ENCODE measurements at places on chromosomes 11 and 22. TPM values are rescaled to one million over a fixed set of nuclear protein-coding genes. Genes with fewer than 3 reads are reported as not detected.

Gene TENM4
- total RNA-seq = 23.5 TPM

Gene FZD4
- total RNA-seq = 1.9 TPM

GRCh38 chr22:39908737-39909136, 7.9 kb downstream of the GRAP2 start:
- DNase-seq = peak; percentile 30

GRCh38 chr11:29260939-29261705, 755.7 kb downstream of the KCNA4 start:
- DNase-seq = peak; percentile 69

DNA sequence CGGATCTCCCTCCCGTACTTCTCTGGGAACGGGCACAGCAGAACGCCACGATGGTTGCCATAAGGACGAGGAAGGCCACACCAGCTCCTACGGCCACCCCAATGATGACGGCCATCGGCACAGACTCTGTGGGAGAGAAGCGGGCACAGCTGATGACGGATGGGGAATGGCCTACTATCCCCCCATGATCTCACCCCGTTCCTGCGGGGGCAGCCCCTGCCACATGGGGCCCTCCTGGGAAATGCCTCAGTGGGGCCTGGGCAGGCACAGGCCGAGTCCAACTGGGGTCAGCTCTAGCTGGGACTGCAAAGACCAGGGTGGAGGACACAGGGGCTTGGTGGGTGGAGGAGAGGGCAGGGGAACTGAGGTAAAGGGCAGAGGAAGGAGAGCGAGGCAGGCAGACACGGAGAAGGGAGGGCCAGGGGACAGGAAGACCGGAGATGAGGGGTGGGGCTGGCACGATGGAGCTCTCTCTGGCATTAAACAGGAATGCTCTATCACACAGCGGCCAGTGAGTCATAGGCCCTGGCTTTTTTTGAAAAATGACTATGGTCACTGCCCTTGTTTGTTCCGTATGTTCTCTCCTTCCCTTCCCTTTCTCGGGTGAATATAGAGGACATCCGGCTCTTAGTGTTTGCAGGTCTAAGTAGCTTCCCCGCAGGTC, 76.0 kb downstream of the ST3GAL4 start:
- peak; percentile 89 for DNase-seq

- peak; percentile 49 for DNase-seq
Measured at GRCh38 chr11:78080818-78081495, 1.3 kb upstream of the NDUFC2 start.

Gene CRYBA4
- not detected for total RNA-seq

DNA sequence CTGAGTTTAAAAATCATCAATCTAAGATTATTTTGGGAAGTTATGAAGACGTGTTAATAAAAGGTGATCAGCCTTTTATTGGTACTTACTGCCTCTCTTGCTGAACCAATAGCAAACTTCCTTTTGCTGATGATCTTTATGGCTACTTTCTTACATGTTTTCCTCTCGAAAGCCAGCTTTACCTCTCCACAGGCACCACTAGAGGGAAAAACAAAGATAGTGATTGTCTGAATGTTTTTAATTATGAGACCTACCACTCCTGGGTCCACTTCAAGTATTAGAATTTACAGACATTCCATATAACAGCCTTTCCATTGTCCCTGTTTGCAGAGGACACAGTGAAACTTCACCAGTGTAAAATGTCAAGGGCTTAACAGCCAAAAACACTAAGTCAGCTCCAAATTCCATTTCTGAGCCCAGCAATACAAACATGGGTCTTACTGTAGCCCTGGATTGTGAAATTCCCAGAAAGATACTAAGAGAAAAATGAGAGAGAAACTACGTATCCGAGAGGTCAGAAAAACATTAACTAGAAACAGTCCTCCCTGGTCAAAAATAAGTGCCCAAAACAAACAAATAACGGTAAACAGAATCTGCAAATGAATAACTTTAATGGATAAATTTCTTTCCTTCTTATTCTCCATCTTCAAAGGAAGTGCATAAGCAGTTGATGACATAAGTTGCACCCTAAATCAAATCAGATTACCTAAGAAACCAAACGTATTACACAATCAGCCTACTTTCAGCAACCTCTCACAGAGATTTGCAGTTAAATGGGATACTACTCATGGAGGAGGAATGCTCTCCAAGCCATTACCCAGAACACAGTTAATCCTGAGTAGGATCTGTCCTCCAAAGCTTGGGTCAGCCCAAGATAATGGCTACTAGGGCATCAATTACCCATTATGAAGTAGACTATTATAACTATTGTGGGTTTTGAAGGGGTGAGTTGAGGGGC, 29.5 kb downstream of the CHEK2 start:
- peak; percentile 81 for DNase-seq

DNA sequence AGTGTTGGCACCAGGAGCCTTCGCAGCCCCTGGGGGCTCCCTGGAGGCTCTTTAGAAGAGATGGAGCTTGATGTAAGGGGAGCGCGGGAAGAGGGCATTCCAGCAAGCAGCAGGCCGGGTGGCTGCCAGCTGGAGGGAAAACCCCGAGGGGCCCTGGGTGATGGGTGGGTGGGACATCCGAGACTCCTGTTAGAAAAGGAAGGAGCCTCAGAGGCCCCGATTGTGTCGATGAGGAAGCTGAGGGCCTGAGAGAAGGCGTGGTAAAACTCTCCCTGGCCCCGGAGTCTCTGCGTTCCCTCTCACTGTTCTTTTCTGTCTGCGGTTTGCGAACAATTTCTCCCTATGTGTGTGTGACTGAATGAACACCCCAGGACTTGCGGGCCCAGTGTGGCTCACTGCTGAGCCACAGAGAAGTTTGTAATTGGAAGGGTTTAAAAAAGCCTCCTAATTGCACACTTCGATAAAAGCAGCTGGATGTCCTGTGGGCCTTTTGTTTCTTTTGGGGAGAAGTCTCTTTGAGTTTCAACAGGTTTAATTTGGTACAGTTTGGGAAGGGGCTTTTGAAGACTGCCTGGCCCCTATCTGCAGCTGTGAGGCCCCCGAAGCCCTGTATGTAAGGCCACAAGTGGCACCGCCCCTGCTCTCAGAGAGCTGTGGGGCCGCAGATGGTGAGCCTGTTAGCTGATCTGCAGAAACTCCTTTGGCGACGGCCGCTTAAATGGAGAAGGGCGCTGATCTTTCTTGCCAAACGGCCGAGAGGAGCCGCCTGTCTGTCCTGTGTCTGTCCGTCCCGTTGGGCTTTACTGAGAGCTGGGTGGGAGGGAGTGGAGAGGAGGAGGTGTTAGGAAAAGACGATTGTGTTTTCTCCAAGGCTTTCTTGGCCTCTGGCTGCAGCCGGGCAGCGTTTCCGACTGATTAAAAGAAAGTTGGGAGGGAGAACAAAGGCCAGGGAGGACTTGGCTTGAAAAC, 2.0 kb downstream of the FBLN1 start:
- peak; percentile 60 for DNase-seq

DNA sequence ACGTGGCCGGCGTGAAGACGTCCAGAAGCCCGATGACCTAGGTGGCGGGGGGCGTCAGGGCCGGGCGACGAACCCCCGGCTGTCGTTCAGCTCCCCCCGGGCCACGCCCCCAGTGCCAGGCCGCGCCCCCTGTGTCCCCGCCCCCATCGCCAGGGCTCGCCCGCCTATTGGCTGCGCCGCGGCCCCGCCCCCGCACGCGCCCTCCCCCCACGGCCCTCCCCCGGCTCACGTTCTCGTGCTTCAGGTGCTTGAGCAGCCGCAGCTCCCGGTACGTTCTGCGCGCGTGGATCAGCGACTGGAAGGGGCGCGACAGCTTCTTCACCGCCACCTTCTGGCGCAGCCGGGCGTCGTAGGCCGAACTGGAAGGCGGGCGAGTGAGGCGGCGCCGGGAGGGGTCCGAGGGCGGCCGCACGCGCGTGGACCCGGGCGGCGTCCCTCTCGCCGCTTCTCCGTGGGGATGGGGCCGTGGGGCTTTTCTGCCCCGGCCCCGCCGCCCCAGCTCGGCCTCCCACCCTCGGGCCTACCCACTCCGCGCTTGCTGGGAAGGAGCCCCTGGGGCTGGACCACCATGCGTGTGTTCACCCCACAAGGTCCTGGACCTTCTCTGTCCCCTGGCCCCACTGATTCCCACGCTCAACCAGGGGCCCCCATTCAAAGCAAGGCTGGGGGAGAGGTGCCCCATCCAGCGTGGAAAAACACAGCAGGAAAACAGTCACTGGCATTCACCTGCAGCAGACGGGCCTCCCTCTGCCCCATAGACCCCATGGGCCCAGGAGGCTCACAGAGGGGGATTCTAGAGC, 2.4 kb downstream of the MAPK11 start:
- peak; percentile 40 for DNase-seq

Gene UBQLN3
- total RNA-seq = not detected

Gene ST14
- total RNA-seq = not detected

DNA sequence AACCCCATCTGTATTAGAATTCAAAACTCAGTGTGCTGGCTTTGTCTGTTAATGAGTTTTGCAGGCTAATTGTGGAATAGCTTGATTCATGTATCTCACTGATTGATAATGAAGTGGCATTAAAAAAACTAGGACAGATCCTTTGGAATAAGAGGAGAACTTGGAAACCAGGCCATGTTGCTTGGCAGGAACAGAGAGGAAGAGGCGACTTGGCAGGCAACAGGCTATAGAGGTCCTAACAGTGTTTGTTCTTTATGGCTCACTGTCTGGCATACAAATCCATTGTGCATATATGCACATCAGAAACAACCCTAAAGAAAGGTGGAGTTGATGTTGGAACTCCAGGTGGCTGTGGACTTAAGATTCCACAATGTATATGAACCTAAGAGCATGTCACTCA, 17.4 kb upstream of the OR9I1 start:
- DNase-seq = no peak
